ENCODE measurements at places on chromosomes 7 and 10.

GRCh38 chr7:69770613-69771012 lies 172.3 kb downstream of the AUTS2 start:
- DNase-seq, result no peak

DNA sequence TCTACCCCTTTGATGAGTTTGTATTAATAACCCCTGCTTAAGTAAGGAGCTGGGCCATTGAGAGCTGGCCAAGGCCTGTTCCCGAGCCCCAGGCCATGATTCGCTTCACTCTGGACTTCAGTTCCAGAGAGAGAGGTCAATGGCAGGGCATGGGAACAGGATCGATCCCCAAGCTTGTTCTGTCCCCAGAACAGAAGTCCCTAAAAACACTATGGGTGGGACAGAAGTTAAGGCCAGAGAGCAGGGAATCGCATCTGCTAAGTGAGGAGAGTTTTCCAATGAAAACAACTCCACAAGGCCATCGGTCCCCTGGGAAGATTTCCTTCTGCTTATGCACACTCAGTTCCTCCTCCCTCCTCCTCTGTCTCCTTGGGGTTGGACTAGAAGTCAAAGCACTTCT lies 159.6 kb downstream of the LSM5 start:
- DNase-seq, result no peak

- no peak for DNase-seq
Observed at GRCh38 chr10:116109481-116109880, 163.5 kb downstream of the GFRA1 start.

- peak; percentile 24 for DNase-seq
Observed at GRCh38 chr10:58414270-58415041, 29.2 kb downstream of the TFAM start.
